NCI-H2081 (cell line): ENCODE measurements at places on chromosomes 6 and 20.
A peak's percentile ranks its signal among the peaks of the same experiment; 100 is the strongest.

GRCh38 chr6:150599199-150600009 is at the start of gene PLEKHG1:
Gene PLEKHG1 (plus strand): TSS chr6:150599885. CDS start chr6:150733682, 133,797 bp downstream.
- DNase-seq, result peak; percentile 20

DNA sequence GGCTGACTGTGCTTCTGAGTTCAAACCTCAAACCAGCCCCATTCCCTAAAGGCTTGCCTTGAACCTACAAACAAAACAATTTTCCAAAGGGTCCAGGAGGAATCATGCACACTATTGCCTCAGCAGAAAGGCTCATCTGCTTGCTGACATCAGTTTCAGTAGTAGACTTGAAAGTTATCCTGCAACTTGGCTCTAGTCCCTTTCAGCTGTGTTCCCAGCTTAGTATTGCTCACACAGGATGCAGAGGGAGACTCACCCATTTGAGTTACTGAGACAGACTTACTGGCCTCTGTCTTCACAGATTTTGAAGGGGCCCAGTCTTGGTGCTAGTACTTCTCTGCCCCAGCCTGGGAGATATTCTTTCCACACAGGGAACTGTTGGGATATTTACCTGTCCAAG is 38.5 kb upstream of the TFB1M start:
- DNase-seq, result no peak

GRCh38 chr20:60224914-60225313 is 266.7 kb downstream of the CDH26 start:
- no peak for DNase-seq

GRCh38 chr6:161225681-161226008 is 48.2 kb downstream of the AGPAT4 start:
- DNase-seq, result no peak

DNA sequence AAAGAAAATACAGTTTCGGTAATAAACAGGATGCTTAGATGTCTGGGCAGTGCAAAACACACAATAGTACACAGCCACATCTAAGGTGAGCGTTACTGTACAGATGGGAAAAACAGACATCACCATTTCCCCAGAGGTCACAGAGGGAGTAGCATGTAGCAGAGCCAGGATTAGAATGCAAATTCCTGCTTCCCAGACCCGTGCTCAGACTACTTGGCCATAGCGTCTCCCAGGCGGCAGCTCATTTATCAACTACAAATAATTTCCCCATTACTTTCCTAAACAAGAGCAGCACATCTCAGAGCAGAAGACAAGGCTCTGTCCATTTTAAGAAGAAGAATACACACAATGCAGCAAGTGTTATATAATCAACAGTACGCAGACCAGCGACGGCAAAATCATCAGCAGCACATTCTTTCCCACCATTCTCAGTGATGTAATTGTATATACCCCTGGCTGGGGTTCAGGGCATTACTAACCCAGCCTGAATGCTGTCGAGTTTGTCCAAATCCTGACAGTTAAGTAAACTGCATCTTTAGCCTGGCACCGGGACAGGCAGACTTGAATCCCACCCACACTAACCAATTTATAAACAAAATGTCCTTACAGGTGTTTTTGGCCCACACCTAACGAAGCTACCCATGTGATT is 61.9 kb downstream of the CNKSR3 start:
- peak; percentile 75 for DNase-seq
